Stimulated activated CD4-positive, alpha-beta T cell treated with anti-CD3 and anti-CD28 coated beads, Interleukin-4, amount 100 ng/mL, for 1 hour (primary cell): ENCODE measurements at places on chromosomes 7 and 10.

DNA sequence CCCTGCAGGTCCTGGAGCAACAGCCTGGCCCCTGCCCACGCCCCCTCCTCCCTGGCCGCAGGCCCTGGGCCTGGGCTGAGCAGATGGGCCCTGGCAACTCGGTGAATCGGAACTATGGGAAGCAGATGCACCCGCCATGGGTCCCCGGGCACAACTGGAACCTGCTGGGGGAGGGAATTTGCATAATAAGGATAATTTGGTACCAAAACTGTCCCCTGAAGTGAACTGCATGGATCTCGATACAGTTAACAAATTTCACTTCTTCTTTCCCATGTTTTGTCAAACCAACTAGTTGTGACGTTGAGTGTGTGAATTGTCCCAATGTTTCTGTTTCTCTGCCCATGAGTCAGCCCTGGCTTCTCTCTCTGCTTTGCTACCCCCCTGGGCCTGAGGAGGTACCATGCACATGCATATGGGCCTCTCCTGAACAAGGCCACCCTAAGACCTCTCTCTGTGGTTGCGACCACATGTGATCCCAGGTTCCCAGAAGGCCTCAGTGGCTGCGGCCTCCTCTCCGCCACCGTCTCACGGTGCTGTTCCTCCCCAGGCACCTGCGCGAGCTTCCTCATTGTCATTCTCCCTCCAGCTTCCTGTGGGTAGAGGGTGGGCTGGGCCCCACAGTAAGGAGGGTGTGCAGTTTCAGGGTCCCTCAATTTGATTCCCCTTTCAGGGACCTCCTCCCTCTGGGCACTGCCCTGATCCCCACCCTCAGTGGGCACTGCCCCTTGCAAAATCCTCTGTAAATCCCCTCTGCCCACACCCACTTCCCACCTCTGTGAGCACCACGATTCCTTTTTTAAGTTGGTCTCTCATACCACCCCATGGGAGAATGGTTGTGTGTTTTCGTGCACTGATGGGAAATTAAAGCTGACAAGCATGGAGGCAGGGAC, 40.0 kb downstream of the FIGNL1 start:
- DNase-seq = no peak

DNA sequence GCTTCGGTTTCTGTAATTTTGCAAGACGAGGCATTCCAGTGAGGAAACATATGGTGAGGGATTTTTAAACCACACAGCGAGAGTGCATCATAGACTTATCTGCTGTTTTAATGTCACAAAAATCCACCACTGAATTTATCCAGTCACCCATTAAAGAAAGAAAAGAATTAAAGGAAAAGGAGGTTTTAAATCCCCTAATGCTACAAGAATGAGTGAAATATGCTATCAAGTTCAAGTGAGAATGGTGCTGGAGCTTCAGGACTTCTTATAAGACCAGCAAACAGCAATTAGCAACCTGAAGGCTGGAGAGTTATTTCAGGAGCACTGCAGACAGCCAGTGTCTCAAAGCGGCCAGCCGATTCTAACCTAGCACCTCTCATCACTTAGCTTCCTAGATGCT, 439.1 kb upstream of the MGMT start:
- DNase-seq = no peak

DNA sequence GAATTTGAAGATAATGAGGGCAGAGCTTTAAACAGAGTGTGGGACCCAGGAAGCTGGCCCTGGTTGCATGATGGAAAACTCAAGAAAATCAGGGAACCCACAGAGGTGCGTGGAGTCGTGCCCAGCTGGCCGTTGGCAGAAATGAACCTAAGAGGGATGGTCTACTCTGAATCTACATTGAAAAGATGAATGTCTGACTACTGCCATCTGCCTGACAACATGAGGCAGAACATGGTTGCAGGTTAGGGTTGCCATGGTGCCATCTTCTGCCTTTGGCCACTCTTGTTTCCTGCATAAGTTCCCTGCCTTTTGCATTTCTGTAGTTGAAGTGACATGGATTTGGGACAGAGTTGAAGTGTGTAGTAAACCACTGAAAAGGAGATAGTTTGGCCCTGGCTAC, 138.5 kb upstream of the COBL start:
- DNase-seq = no peak

DNA sequence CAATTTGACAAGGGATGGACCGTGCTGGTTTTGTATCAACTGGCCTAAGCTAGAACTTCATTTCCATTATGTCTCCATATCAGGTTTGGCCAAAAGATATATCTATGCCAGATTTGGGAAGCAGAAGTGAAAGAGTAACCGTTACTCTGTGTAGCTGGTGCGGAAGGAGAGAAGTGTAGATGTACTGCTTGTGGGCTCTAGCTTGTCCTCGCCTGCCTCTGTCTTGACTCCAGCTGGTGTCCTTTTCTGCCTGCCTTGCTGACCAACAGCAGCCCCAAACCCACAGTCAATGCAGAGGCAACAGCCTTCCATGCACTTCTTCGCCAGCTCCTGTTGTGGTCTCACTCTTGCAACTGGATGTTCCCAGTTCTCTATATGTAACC, 128.5 kb downstream of the KIF20B start:
- no peak for DNase-seq

DNA sequence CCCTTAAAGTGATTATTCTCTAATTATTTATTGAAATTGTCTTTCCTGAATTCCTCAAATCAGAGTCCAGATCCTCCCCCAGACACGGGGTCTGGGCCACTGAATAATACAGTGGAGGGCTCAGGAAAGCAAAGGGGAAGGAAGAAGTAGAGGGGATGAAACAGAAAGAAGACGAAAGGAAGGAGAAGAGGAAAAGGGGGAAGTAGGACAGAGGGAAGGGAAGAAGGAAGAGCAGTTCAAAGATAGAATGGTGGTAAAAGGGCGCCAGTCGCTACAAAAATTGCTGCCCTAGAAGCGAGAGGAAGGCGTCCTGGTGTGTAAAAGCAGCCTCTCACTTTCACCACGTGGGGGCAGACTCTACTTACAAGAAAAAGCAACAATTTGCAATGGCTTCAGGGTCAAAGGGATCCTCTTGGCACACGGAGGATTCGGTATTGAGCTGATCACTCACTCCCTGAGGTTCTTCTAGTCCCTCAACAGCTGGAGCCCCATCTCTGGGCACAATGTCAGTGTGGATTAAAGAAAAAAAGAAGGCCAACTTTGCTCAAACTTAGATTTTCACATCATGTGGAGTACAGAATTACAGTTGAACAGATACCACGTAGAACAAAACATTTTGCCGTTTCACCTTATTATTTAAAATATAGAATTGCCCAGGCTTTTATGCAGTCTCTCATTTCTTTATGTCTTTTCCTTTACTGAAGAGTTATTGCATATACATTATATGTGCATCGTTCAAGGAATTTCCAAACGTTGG, 31.4 kb upstream of the NPVF start:
- DNase-seq = peak; percentile 47

- no peak for DNase-seq
These were observed 110.1 kb downstream of the TNS3 start for GRCh38 chr7:47471831-47472230.

- no peak for DNase-seq
These were observed 44.1 kb upstream of the LAMB1 start for GRCh38 chr7:108046952-108047506.
